Ascending aorta (tissue), 2 donors: ENCODE measurements at places on chromosomes 7 and 10.

DNA sequence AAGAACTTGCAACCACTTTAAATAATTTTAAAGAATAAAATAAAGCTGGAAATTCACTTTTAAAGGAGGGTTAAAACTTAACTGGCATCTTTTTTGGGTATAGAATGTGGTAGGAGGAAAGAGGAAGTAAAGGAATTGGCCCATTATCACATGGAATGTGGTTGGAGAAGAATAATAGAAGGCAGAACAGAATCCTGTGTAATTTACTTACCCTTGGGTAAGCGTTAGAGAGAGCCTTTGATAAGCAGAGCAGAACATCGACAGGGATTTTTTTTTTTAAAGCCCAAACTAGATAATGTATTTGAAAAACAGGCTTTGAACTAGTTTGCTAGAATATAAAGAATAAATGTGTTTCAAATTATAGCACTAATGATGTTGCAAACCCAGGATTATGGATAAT, 199.8 kb upstream of the KIAA1217 start:
- DNase-seq = no peak

DNA sequence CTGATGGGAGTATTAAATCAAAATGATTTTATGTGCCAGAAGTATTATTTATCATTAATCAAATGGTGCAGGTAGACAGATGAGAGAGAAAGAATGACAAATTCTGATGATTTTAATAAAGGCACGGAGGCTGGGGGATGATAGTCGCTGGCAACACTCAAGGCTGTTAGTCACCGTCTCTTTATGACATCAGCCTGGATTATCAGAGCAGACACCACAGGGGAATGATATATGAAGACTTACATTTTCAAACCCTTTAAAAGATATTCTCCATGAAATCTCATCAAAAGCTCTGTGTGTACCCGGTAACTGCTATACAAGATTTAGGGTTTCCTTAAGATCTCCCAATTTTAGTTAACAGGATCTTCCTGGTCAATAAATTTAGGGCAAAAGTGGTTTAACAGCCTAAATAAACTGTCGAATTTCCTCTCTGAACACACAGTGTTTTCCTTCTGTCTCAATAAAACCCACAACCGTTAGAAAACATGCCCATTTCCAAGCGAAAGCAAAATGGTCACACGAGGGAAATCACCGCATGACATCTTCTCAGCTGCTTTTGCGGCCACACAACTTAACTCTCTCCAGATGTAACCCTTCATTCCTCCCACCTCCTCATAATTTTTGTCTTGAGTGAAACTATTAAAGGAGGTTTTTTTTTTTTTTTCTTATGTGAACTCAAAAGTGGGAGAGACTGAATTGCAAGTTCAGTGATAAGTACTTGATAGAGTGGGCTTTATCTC, 133.2 kb upstream of the FAM171A1 start:
- DNase-seq = no peak

- DNase-seq = no peak
Measured at GRCh38 chr10:98608411-98608810, 161.7 kb upstream of the HPS1 start.

- no peak for DNase-seq
Measured at GRCh38 chr10:20100171-20100570, 283.9 kb downstream of the PLXDC2 start.

DNA sequence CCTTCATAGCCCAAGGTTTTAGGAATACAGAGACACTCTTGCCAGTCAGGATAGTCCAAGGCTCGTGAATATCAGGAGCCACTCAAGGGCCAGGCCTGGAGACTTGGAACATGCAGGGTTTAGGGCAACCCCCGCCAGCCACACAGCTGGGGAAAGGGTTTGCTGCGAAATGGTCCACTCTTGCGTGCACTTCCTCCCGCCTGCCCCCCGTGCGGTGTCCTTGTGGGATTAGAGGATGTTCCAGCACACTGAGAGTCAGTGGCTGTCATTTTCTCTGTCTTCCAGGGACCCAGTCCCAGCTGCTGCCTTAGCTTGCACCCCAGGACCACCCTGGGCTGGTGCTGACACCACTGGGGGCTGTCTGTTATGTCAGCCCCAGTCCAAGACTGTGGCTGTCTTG, 38.5 kb downstream of the POR start:
- no peak for DNase-seq
